Activated CD8-positive, alpha-beta T cell treated with anti-CD3 and anti-CD28 coated beads, Interleukin-2, amount 10 ng/mL, durations not matched to agents 7 days and 5 days (primary cell): ENCODE measurements at places on chromosomes 13 and 19. TPM values are rescaled to one million over a fixed set of nuclear protein-coding genes. Genes with fewer than 3 reads are reported as not detected.

DMRTC2 gene
- not detected for total RNA-seq

DNA sequence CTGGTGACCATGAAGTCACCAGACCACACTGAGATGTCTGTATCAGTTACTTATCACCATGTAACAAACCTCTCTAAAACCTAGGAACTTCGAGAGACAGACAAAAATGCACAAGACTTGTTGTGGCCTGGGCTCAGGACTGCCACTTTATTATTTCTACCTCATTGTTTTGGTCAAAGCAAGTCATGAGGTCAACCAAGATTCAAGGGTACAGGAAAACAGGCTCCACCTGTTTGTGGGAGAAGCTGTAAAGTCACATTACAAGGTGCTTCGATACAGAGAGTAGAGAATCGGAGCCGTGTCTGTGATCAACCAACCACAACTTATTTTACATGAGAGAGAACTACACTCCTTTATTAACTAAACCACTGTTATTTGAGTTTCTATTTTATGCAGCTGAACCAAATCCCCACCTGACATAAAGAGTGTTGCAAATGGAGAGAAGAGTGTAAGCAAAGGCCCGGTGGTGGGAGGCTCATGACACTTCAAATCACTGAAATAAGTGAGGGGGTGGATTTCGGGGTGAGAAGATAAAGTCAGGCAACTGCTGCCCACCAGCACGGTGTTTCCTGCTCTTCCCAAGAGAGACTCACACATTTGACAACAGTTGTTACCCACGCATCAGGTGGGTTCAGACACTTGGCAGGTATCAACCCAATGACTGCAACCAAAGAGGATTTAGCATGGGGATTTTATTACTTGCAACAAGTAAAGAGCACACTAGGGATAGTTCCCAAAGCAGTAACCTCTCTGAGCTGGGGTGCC is 39.0 kb upstream of the IGSF23 start:
- H3K27me3 ChIP-seq, result no peaks in the 10 kb centered on the region
- H3K27ac ChIP-seq, result no peak overlapping the region
- no peaks in the 10 kb centered on the region for H3K36me3 ChIP-seq
- no peak overlapping the region for H3K4me3 ChIP-seq

DNA sequence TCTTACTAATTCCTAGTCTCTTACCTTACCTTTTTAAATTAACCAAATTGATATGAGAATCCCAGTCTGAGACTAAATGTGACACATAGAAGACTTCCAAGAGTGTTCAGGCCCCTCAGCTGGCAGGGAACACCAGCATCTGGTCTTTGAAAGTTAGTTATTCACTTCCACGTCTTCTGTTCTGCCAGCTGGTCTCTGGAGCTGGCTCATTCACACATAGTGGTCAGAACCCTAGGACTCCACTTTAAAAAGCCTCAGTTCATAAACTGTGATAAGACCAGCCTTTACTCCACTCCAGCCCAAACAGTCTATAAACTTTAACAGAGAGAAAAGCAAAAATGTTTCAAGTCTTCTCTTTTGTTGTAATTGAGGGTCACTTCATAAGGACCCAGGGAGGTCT is 263.0 kb downstream of the DCT start:
- no peaks in the 10 kb centered on the region for H3K4me1 ChIP-seq
- no peaks in the 10 kb centered on the region for H3K36me3 ChIP-seq
- no peak overlapping the region for H3K4me3 ChIP-seq
- no peaks in the 10 kb centered on the region for H3K27me3 ChIP-seq
- no peak overlapping the region for H3K27ac ChIP-seq

- H3K4me3 ChIP-seq, result no peak overlapping the region
- H3K27me3 ChIP-seq, result no peaks in the 10 kb centered on the region
- DNase-seq, result no peak
- H3K27ac ChIP-seq, result no peak overlapping the region
- H3K36me3 ChIP-seq, result no peaks in the 10 kb centered on the region
Observed at GRCh38 chr13:82436099-82436585, 1446.1 kb downstream of the SLITRK1 start.

GRCh38 chr19:51598159-51598915 is 27.3 kb downstream of the ZNF175 start:
- H3K27me3 ChIP-seq, result peaks cover 19% of the 10 kb centered on the region
- no peak for DNase-seq
- H3K4me1 ChIP-seq, result peaks cover 20% of the 10 kb centered on the region
- H3K27ac ChIP-seq, result no peak overlapping the region
- H3K4me3 ChIP-seq, result no peak overlapping the region

CACNG6 gene
- not detected for total RNA-seq

GRCh38 chr13:53198736-53199135 is 170.1 kb downstream of the OLFM4 start:
- H3K36me3 ChIP-seq, result no peaks in the 10 kb centered on the region
- no peaks in the 10 kb centered on the region for H3K27me3 ChIP-seq
- DNase-seq, result no peak
- H3K4me1 ChIP-seq, result no peaks in the 10 kb centered on the region

- peaks cover 40% of the 10 kb centered on the region for H3K27me3 ChIP-seq
- no peaks in the 10 kb centered on the region for H3K36me3 ChIP-seq
- peak overlapping the region; percentile 62 for H3K27ac ChIP-seq
- peaks cover 42% of the 10 kb centered on the region for H3K4me1 ChIP-seq
Observed at GRCh38 chr19:35445826-35446593, 2.0 kb upstream of the FFAR2 start.

FSD1 gene
- 26.7 TPM for total RNA-seq

DNA sequence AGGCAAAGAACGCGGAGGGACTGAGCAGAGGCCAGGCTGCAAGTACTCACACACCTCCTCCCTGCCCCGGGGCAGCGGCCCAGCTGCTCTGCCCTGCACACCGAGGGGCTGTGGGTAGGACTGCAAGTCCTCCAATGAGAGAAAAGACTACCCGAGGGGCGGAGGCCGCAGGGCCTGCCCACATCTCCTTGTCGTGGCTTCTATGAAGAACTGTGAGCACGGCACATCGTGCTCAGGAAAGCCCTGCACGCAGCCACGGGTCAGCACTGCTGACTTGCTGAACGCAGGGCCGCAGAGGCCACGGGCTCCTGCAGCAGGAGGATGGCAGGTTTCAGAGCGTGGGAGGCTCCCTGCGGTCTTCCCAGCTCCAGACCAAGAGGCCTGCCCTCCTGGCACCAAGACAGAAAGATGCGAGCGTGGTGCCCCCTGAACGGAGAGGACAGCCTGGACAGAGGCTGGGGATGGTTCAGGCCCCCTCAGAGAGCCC is 37.4 kb downstream of the CEBPG start:
- no peak for DNase-seq
- no peak overlapping the region for H3K27ac ChIP-seq
- H3K36me3 ChIP-seq, result no peaks in the 10 kb centered on the region
- no peaks in the 10 kb centered on the region for H3K27me3 ChIP-seq
- no peak overlapping the region for H3K4me3 ChIP-seq
- H3K4me1 ChIP-seq, result peaks cover 2% of the 10 kb centered on the region

CDX2 gene
- not detected for total RNA-seq

LGI4 gene
- total RNA-seq, result 0.13 TPM

LILRB5 gene
- total RNA-seq, result not detected

PSG1 gene
- not detected for total RNA-seq

GRCh38 chr13:111202745-111203144 is 87.6 kb downstream of the ARHGEF7 start:
- peaks cover 47% of the 10 kb centered on the region for H3K36me3 ChIP-seq
- no peak overlapping the region for H3K27ac ChIP-seq
- no peak overlapping the region for H3K4me3 ChIP-seq

GRCh38 chr13:97535614-97536013 is 101.6 kb downstream of the RAP2A start:
- H3K27me3 ChIP-seq, result no peaks in the 10 kb centered on the region
- no peaks in the 10 kb centered on the region for H3K4me1 ChIP-seq
- H3K4me3 ChIP-seq, result no peak overlapping the region
- no peaks in the 10 kb centered on the region for H3K36me3 ChIP-seq
- no peak for DNase-seq

- no peaks in the 10 kb centered on the region for H3K27me3 ChIP-seq
- no peaks in the 10 kb centered on the region for H3K4me1 ChIP-seq
- no peak for DNase-seq
Observed at GRCh38 chr13:94825507-94825906, 113.2 kb upstream of the SOX21 start.

SBSN gene
- total RNA-seq, result not detected

DNA sequence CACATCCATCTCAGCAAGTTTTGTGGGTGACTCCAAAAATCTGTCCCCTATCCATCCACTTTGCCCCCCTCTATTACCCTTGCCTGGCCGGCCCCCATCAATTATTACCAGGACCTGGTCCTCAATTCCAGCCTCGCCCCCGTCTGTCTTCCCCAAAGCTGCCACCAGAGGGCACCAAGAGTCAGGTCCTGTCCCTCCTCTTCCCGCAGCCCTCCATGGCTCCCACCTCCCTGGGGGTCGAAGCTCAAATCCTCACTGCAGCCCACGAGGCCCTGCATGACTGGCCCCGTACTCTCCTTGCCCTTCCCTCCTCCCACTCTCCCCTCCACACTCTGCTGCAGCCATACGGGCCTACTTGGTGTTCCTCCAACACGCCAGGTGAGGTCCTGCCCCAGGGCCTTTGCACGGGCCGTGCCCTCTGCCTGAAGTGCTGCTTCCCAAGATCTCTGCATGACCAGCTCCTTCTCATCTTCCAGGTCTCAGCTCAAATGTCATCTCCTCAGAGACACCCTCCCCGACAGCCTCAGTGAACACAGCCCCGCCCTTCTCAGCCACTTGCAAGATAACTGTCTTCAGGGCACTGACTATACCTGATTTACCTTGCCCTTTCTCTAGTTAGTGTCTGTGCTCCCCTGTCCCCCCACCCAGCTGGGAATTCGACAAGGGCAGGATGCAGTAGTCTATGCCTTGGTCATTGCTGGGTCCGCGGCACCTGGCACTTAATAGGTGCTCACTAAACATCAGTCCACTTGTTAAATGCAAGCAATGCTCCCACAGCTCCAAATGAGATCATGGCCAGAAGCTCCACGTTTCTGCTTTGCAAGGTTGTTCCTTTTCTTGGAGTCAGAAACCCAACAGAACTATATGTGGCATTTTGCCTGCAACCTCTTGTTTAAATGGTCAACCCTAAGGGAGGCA is 16.8 kb upstream of the SEMA6B start:
- no peak overlapping the region for H3K4me3 ChIP-seq
- peaks cover 31% of the 10 kb centered on the region for H3K27me3 ChIP-seq
- H3K36me3 ChIP-seq, result no peaks in the 10 kb centered on the region
- no peak overlapping the region for H3K27ac ChIP-seq
- peak; percentile 77 for DNase-seq
- H3K4me1 ChIP-seq, result peaks cover 3% of the 10 kb centered on the region

ZNF345 gene
- 4.6 TPM for total RNA-seq

DNA sequence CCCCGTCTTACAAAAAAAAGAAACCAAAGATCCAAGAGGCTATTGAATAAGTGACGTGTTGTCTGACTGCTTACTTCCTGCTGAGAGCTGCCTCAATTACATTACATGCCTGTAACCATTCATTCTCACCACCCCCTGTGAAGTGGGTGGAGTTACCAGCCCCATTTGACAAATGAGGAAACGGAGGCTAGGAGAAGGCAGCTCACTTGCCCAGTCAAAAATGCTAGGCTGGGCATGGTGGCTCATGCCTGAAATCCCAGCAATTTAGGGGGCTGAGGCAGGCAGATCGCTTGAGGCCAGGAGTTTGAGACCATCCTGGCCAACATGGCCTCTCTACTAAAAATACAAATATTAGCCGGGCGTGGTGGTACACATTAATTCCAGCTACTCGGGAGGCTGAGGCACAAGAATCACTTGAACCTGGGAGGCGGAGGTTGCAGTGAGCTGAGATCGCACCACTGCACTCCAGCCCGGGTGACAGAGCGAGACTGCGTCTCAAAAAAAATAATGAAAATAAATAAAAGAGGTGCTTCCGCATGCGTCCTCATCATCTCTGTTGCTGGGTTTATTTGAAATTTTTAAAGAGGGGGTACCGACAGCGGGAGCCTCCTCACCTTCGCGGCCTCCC is 499 bp downstream of the LSM7 start:
- peak; percentile 84 for DNase-seq
- peaks cover 69% of the 10 kb centered on the region for H3K4me1 ChIP-seq
- H3K27ac ChIP-seq, result peak overlapping the region; percentile 99
- peaks cover 38% of the 10 kb centered on the region for H3K36me3 ChIP-seq

GRCh38 chr13:32150239-32150638 is 118.7 kb downstream of the FRY start:
- DNase-seq, result no peak
- H3K27ac ChIP-seq, result no peak overlapping the region
- peaks cover 2% of the 10 kb centered on the region for H3K27me3 ChIP-seq
- no peaks in the 10 kb centered on the region for H3K36me3 ChIP-seq
- no peak overlapping the region for H3K4me3 ChIP-seq

- peaks cover 76% of the 10 kb centered on the region for H3K4me1 ChIP-seq
- peaks cover 36% of the 10 kb centered on the region for H3K36me3 ChIP-seq
- peak overlapping the region; percentile 96 for H3K27ac ChIP-seq
- peak overlapping the region; percentile 84 for H3K4me3 ChIP-seq
- H3K27me3 ChIP-seq, result no peaks in the 10 kb centered on the region
Observed at GRCh38 chr19:10105509-10106099, 558 bp upstream of the PPAN start.

RNF225 gene
- total RNA-seq, result 0.99 TPM

DNA sequence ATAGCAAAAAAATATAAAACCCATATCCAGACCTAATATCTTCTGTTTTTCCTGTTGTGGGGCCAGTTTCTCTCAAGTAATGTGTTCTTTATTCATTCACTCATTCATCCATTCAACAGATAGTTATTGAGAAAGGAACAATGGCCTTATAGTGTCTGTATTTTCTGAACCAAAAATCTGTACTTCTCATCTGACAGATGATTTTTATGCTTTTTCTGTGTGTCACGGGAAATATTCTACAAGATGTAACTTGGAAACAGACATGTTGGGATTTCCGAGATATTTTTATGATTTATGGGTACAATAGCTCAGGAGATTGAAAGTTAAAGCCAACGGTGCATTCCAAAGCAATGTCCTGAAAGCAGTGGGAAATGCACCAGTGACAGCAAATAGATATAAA is 5.7 kb downstream of the ACOD1 start:
- H3K27ac ChIP-seq, result no peak overlapping the region
- DNase-seq, result no peak
- H3K27me3 ChIP-seq, result peaks cover 10% of the 10 kb centered on the region
- no peaks in the 10 kb centered on the region for H3K36me3 ChIP-seq
- H3K4me3 ChIP-seq, result no peak overlapping the region

IGFL4 gene
- total RNA-seq, result not detected

FAAP24 gene
- total RNA-seq, result 8.9 TPM

DNA sequence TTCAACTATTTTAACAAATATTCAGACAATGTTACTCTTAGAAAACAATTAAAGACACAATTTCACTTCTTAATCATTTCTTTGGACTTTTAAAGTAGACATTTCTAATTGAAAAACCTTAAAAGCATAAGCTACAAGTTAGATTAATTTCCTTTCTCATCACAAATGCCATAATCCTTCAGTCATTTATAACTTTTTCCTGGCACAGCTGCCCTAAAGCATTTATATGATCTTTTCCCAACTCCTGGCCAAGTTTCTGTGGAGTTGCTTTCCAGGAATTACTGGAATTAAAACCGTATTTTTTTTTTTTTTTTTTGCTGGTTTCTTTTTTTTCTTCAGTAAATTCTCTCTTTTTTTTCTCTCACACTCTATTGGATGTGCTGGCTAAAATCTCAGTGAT is 615.9 kb downstream of the TBC1D4 start:
- no peak for DNase-seq
- H3K27me3 ChIP-seq, result no peaks in the 10 kb centered on the region
- H3K27ac ChIP-seq, result no peak overlapping the region
- H3K36me3 ChIP-seq, result no peaks in the 10 kb centered on the region
- no peak overlapping the region for H3K4me3 ChIP-seq

ADPRHL1 gene
- 0.87 TPM for total RNA-seq
